Right forelimb (tissue), 1 donor: ENCODE measurements at places on chromosomes 4 and X.

- DNase-seq = no peak
These were observed 824.5 kb downstream of the STIM2 start for GRCh38 chr4:27685091-27685490.

DNA sequence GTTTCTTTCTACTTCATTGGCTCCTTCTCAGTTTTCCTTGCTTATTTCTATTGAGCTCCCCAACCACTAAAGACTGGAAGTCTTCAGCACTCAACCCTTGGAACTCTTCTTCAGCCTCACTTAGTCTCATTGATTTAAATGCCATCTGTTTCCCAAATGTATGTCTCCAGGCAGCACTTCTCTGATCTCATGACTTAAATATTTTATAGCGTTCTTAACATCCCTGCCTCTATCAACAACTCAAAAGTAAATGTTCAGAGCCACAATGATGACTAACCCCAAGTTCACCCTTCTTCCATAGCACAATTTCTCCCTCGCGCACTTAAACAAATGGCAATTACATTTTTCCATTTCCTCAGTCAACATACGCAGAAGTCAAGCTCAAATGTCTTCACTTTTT, 1393.3 kb downstream of the ARAP2 start:
- no peak for DNase-seq

DNA sequence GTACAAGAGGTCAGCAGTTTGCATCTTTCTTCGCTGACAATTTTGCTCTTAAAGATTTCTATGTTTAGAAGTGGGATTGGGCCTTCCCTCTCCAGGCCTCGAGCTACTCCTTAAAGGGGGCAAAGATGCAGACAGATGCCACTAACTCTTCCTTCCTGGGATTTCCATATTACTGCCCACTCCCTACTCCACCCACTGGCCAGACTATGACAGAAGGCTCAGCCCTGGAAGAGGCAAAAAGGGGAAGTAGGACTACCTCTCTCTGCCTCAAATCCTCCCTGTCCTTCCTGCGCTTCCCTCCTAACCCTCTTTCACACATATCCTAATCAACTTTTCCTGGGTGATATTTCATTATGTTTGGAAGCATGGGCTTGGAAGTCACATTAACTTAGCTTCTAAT, 58.3 kb downstream of the EVC2 start:
- DNase-seq = no peak

GRCh38 chrX:112081781-112082652, 559 bp downstream of the TRPC5 start:
- peak; percentile 41 for DNase-seq

DNA sequence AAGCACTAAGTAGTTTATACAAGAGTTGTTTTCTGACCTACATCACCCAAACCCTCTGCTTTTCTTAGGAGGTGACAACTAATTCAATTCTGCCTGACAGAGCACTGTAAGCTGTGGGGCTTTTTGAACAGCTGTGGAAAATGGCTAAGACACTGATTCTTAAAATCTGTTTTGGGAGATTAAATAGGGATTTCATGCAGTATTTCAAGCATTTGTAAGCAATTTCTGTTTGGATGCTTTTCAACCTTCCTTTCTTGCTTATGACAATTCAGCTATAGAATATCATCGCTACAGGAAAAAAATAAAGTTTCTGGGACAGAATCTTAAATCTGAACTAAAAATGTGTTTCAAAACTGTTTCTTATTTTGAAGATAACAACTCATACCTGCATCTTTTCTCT, 459.5 kb downstream of the RAPGEF2 start:
- no peak for DNase-seq

- no peak for DNase-seq
These were observed 83.1 kb downstream of the PRDM5 start for GRCh38 chr4:120839334-120839973.

GRCh38 chr4:183443655-183444213, 702 bp upstream of the CDKN2AIP start:
- DNase-seq = no peak

GRCh38 chr4:89898304-89898716, 3.7 kb downstream of the MMRN1 start:
- no peak for DNase-seq

DNA sequence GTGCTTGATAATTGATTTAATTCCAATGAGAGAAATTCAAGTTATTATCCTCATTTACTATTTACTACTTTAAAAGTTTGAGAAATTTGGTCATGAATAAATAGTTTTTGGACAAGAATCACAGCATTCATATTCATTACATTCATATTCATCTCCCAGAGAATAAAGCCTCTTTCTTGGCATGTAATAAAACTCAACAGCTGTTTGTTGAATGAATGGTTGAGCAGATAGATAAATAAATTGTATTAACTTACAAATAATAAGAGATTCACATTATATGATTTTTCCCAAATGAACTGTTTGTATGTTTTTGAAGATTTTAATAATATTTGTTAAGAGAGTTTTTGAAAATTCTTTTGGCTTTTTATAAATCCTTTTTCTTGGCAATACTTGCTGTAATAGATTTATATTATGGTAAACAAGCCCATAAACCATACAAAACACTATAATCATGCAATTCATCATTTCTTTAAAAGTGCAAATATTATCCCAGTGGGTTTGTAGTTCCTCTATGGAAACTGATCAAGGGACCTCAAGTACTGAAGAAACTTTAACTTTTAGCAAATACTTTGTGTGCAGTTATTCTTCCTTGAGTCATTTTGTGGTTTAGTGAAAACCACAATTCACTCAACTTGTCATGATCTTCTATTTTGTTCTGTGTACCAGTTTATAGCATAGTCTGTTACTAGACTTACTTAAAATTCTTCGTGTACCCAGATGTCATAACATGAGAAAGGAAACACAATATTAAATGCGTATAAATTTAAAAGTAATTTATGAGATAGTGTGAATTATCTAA, 371.8 kb downstream of the ADGRL3 start:
- no peak for DNase-seq

GRCh38 chr4:111360906-111361305, 738.0 kb upstream of the PITX2 start:
- no peak for DNase-seq

GRCh38 chrX:21725496-21725895, 32.4 kb downstream of the SMPX start:
- no peak for DNase-seq

DNA sequence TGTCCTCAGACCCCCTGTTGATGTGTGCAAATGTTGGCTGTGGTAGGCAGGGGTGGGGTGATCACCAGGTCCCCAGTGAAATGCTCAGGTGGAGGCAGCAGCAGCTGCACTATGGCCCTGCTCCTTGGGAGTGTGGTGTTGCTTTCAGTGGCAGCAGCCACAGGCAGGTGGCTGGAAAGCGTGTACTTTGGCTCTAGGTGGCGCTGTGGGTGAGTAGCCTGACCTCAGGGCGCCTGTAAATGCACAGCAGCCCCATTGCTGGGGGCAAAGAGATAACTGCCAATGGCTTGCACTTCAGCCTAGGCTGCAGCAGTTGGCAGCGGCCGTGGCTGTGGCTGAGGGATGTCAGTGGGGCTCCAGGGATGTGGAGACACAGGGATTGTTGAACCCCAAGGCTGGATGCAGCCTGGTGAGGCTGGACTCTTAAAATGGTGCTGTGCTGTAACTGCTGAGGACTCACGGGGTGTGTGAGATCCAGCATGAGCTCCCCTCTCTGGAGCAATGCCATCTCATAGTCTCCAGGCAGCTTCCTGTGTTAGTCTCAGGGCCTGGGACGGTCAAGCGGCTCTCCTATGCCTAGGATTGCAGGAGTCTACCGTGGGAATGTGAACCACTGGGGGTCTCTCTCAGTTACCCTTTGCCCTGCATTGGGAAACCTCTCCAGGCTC, 421.7 kb upstream of the HTR2C start:
- no peak for DNase-seq

DNA sequence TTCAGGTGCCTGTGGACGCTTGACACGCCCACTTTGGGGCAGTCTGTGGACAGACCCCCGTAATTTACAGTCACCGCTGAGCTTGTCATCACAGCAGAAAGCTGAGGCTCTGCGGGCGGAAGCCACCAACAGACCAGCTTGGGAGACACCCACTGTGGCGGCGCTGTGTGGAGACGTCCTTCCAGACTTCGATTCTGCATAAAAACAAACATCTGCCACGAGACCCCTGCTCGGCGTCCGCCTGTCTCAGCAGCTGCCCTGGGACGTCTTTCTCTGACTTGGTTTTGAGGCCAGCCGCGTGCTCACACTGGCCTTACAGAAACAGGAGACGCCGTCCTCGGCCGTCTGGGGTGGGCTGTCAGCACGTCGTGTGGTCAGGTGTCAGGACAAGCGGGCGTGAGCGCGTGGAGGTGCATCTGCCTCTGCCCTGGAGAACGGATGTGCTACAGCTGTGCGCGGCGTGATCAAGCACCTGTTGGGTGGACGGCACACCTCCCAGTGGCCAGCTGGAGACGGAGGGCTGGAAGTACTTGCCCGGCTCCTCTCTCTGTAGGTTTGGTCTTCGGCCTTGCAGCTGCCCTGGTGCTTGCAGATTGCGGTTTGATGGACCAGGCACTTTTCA, 37.5 kb downstream of the PIGG start:
- no peak for DNase-seq
